WTC11 (cell line): ENCODE measurements at places on chromosomes 16 and 17. TPM values are rescaled to one million over a fixed set of nuclear protein-coding genes. Genes with fewer than 3 reads are reported as not detected.

GRCh38 chr16:2833776-2834175 lies 3.7 kb downstream of the ZG16B start:
- no peak for DNase-seq

- DNase-seq: no peak
Measured at GRCh38 chr17:16450028-16450427, 34.7 kb downstream of the TRPV2 start.

DNA sequence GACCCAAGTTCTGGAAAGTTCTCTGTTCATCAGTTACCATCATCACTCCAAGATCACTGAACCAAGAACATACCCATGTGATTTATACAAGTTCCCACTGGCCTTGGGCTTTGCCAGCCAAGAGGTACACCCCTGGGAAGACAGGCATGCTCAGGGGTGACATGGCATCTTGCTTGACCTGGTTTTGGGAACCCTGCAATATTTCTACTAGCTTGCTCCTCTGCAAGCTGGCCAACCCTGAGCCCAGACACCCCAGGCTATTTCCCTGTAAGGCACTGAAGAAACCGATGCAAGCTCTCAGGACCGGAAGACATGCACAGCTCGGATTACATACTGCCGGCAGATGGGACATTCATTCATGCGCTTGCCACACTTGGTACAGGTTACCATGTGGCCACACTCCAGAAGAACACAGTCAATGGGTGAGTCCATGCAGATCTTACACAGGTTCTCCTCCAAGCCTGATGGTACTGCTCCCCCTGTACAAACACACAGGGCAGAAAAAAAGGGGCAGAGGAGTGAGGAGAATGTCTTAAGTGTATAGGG lies 31.4 kb downstream of the LIG3 start:
- no peak for DNase-seq

GRCh38 chr16:17476414-17477259 lies 5.9 kb upstream of the XYLT1 start:
- DNase-seq: peak; percentile 77

DNA sequence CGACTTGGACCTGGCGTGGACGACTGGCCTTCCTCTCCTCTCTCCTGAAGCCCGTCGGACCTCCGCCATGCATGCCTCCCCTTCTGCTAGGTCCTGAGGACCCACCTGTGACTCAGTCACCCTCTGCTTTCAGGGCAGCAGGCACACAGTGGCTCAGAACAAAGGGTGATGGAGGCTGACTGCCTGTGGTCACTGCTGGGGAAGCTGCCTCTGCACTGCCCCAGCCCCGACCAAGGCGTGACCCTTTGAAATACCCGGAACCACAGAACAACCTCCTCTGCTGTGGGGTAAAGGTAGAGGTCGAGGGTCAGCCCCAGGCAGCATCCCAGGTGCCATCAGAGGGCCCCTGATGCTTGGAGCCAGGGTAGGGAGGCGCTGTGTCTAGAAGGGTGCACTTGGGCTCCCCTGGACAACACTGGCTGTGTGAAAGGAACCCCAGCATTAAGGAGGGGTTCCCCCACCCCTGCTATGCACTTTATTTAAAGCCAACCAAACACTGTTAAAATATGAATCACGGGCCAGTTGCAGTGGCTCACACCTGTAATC lies 12.5 kb upstream of the SLC4A1 start:
- DNase-seq: no peak

- DNase-seq: no peak
Measured at GRCh38 chr17:52064791-52065211, 93.7 kb downstream of the CA10 start.

The ARHGAP44 gene
- total RNA-seq: 22.7 to 23.8 TPM (median 22.8 TPM) in 3 replicates

The PPM1D gene
- total RNA-seq: 16.5 to 20.4 TPM (median 17.0 TPM) in 3 replicates

The NOS2 gene
- 0.98 to 1.4 TPM (median 1.4 TPM) in 3 replicates for total RNA-seq

DNA sequence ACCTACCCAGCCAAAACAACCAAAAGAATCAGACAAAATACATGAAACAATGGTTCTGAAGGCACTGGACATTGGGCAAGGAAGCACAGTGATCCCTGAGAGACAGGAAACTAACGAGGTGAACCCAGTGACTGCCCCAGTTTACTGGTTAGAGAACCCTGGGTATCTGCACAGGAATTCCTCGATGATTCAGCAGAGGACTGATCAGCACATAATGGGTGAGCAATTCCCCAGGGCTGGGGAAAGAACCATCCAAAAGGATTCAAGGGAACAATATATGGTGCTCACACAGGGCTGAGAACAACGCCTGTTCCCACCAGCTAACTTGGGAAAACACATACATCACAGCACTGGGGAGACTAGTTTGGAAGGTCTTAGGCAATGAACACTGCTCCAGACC lies 167.2 kb downstream of the PARN start:
- DNase-seq: no peak

DNA sequence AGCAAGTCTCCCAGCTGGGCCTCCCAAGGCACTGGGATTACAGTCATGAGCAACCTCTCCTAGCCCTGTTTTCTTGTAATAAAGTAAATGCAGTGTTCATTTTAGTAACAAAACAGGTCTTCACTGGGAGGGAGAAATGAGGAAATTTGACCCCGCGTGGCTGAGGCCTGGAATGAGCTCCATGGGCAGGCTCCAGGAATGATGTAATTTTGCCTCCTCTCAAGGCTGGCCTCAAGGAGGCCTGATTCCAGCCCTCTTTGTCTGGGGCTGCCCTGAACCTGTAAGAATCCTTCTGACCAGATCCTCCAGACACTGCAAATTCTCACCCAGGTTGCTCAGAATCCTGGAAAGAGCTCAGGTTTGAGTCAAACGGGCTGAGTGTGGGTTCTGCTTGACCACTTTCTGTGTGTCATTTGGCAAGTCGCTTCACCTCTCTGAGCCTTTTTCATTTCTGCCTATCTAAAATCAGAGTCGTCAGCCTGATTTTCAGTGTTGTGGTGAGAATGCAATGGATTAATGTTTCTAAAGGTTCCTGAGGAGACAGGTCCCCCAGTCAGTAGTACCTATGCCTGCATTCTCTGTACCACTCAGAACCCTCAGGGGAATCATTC lies 57.1 kb downstream of the RAB11FIP4 start:
- DNase-seq: no peak

GRCh38 chr16:54454616-54455015 lies 168.0 kb upstream of the IRX3 start:
- no peak for DNase-seq

The SLC52A1 gene
- 0.78 to 1.1 TPM (median 0.99 TPM) in 3 replicates for total RNA-seq

GRCh38 chr16:1710811-1711507 lies 5.0 kb downstream of the MAPK8IP3 start:
- DNase-seq: no peak

- no peak for DNase-seq
Measured at GRCh38 chr16:31064882-31065461, 9.1 kb downstream of the ZNF668 start.

DNA sequence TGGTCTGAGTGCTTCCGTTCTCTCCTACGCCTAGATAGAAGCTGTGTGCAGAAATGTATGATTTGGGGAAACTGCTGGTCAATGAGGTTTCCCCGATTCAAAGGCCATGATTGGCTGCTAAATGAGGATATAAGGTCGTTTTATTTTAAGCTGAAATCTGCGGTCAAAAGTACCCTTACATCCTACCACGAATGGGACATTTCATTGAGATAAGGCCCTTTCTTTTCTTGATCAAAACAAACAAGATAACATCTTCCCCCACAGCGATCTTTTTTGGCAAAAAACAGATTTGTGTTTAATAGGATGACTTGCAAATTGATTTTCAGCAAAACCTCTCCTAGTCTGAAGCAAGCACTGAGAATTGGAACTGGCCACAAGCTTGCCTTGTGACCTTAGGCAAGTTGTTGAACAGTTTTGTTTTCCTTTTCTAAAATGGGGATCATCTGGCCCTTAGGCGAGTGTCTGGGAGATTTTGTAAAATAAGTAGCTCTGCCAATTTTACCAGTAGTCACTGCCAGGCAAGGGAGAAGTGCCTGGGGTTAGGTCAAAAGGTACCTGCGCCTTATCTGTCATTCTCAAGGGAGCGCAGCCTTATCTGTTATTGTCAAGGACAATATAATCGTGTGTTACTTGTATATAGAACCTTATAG lies 635 bp downstream of the SCPEP1 start:
- no peak for DNase-seq

DNA sequence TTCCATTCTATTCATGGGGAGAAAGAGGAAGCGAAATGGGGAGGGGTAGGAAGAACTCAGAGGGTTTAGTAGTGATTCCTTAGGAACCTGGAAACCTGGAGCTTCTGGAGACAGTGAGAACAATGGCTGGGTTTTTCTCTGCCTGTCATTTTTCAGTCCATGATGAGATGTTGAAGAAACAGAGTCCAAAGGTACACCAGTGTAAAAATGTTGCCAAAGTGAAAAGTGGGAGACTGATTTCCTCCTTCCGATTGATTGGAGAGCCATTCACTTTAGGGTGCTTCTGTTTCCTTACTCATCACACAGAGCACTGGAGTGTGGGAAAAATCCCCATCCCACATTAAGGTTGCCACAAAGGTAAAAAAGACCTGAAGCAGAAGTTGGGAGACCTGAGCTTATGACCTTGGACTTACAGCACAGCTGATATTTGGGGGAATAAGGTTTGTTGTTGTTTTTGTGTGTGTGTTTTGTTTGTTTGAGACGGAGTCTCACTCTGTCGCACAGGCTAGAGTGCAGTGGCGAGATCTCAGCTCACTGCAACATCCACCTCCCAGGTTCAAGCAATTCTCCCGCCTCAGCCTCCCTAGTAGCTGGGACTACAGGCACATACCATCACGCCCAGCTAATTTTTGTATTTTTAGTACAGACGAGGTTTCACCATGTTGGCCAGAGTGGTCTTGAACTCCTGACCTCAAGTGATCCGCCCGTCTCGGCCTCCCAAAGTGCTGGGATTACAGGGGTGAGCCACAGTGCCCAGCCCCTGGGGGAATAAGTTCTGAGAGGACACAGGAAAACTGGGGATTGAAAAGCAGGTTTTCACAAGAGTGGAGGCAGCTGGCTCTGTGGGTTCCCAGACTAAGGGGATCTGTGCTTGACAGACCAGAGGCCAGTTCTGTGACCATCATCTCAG lies 1.4 kb upstream of the DHX8 start:
- no peak for DNase-seq

DNA sequence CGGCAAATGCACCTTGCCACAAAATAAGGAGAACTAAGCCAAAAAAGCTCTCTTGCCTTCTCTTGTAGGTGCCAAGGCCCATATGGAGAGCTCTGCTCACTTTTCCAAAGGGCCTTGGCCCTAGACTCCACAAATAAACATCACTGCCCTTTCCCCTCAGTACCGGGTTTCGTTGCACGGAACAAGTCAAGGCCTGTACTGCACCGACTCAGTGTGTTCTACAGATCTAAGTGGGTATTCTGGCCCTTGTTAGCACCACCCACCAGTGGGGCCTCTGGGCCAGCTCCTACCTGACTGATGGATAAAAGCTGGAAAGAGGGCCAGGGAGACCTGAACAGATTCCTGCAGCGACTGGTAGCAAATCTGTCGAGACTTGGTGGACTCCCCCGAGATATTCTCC lies 43.7 kb upstream of the GSG1L start:
- no peak for DNase-seq

The KRTAP4-3 gene
- total RNA-seq: not detected in 3 replicates

The EVI2B gene
- total RNA-seq: 0.18 to 0.37 TPM (median 0.25 TPM) in 3 replicates

DNA sequence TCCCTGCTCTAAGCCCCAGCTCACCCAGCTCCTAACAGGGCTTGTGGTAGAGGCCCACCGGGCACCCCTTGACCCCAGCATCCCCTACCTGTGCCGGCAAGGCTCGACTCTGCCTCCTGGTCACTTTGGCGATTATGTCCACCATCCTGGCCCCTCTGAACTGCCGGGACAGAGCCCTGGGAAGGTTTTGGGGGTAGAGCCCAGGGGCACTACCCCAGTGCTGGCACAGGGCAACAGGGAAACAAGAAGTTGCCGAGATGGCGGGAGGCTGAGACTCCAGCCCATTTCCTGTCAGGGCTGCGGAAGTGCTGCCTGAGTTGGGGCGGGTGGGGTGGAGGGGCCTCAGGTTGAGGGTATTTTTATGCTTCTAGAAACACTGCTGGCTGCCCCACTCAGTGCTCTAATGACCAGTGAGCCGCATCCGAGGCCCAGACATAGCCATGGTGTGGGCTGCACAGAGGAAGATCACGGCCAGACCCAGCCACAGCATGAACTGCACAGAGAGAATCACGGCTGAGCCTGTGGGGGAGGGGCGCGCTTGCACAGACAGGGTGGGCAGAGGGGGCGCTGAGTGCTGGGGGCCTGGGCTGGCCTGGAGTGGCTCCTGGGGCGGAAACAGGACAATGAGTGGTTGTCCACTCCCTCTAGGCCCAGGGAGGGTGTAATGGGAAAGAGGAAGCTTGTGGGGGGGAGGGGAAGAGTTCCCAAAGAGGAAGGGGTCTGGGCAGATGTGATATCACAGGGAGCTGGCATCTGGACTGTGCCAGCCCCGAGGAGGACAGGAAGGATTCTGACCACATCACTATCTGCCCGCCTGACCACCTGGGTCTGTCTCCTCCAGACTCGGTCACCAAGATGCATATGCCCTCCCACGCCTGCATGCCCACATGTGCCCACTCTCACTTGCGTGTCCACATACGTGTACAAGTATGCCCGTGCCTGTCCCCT lies 22.3 kb downstream of the ARHGAP27 start:
- DNase-seq: no peak

The ATF7IP2 gene
- total RNA-seq: 20.3 to 24.2 TPM (median 22.8 TPM) in 3 replicates
